ENCODE measurements at places on chromosomes 2 and 18.

DNA sequence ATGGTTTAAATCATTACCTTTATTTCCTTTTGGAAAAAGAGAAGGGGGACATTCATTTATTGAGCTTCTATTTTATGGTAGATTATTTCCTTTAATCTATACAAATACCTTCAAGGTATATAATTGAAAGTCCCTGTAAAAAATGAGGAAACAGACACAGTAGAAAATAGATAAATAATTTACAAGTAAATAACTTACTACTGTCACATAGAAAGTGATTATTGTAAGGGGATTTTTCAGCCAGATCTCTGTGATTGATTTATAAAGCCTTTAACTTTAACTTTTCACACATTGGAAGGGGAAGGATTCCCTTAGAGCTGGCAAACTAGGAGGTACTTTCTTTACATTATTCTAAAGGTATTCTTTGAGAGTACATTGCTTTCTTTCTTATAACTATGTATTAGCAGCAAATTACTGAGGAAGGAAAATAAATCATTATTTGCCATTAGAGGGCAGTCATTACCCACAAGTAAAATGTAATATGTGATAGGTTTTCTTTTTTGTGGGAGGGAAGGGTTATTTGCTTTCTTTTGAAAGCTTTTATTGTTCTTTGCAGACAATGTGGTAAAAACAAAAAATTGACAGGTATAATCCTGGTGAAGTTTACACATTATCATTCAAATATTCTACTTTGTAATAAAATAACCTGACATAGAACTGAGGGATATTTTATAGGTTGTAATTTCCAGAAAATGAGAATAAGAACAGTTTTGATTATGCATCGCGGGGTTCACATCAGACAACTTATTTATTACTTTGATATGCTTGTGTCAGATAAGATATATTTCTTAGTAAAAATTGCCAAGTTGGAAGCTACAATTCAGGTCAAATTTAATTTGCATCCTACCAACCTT, 24.8 kb upstream of the RPE start:
- no peak for DNase-seq

- DNase-seq = no peak
These were observed 4.0 kb downstream of the CLIP4 start for GRCh38 chr2:29119211-29119610.

DNA sequence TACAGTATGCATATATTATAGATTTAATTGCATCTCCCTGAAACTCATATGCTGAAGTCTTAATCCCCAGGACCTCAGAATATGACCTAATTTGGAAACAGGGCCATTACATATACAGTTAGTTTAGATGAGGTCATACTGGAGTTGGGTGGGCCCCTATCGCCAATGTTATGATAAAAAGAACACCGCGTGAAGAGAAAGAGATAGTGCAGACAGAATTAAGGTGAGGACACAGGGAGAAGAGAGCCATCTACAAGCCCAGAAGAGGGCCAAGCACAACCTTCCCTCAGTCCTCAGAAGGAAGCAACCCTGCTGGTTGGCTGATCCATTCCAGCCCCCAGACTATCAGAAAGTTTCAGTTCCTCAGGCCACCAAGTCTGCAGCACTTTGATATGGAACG, 311.9 kb upstream of the RAB6C start:
- no peak for DNase-seq

DNA sequence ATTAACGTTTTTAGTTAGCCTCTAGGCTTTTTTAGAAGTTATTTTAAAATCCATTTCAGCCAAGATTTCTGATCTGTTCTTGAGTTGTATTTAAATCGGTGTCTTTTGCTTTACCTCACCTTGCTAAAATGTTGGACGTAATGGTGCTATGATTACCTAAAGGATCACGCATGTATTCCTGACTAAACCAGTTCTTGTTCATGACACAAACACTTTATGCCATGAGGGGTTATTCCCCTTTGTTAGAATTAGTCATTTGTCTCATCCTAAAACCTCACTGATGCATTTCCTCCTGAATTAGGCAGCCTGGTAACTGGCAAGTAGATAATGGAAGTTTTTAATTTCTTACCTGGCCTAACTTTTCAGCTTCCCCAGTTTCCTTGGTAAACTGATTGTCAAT, 185.4 kb upstream of the TANK start:
- no peak for DNase-seq

DNA sequence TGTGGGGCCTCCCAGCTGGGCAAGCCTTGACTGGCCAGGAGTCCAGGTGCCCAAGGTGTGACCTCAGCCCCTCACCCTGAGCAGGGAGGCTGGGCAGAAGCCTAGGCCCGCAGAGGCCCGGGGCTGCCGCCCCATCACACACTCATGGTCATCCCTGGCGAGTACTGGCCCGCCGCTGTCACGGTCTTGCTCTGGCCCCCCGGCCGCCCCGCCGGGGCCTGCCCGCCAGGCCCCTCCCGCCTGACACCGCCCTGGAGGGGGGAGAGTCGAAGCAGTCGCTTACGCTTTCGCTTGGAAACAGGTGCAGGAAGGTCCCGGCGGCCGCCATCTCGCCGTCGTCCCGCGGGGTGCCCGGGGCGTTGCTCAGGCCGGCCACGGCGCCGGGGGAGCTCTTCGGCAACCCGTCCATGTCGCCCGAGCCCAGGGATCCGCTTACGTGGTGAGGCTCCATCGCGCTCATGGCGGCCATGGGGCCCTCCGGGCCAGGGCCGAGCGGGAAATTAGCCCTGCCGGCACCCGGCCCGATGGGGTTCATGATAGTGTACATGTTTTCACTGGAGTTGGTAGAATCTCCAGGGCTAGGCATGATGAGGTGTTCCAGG, 26.6 kb upstream of the ANKRD62 start:
- DNase-seq = peak; percentile 21

DNA sequence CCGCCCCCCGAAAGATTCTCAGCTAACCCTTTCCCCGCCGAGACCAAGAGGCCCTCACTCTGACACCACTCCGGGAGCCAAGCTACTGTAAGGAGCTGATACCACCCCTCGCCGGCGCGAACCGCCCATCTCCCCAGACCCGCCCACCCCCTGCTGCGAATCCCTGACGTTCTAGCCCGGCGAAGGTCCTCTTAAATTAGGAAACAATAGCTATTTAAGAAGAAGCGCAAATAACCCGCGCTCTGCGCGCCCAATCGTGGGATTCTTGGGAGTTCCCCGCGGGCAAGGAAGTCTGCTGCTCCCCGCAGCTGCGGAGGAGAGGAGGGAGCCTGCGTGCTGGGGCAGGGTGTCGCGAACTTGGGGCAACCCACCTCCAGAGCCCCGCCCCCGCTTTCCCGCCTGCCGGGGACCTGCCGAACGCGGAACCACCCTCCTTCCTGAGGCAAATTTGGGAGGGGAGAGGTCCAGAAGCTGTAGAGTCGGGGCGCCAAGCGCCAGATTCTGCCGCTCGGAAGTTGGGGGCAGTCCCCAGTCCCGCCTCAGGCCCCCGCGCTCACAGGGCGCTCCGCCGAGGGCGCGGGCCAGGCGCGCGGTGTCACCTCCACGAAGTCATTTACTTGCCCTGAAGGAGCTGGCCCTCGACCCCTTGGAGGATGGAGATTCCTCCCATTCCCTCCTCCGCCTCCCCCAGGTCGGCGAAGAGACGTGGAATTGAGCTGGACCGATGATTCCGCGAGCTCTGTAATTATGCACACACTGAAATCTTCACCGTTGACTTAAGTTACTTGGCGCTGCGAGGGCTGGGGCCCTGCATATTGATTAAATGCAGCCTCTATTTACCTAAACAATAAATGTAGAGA, 8.4 kb upstream of the SP9 start:
- DNase-seq = peak; percentile 64

GRCh38 chr2:111119822-111120252, 877 bp upstream of the BCL2L11 start:
- no peak for DNase-seq

- peak; percentile 76 for DNase-seq
These were observed 54.9 kb upstream of the CAPN13 start for GRCh38 chr2:30862054-30862651.

GRCh38 chr2:135257383-135258090, 205.4 kb downstream of the RAB3GAP1 start:
- DNase-seq = no peak

- DNase-seq = no peak
These were observed 111.1 kb downstream of the MTX2 start for GRCh38 chr2:176380341-176380740.

- DNase-seq = no peak
These were observed 329.3 kb downstream of the GPD2 start for GRCh38 chr2:156765450-156765849.

- DNase-seq = no peak
These were observed 110.6 kb downstream of the CRIM1 start for GRCh38 chr2:36466135-36466534.

- DNase-seq = no peak
These were observed 21.7 kb upstream of the UGP2 start for GRCh38 chr2:63819765-63820717.

DNA sequence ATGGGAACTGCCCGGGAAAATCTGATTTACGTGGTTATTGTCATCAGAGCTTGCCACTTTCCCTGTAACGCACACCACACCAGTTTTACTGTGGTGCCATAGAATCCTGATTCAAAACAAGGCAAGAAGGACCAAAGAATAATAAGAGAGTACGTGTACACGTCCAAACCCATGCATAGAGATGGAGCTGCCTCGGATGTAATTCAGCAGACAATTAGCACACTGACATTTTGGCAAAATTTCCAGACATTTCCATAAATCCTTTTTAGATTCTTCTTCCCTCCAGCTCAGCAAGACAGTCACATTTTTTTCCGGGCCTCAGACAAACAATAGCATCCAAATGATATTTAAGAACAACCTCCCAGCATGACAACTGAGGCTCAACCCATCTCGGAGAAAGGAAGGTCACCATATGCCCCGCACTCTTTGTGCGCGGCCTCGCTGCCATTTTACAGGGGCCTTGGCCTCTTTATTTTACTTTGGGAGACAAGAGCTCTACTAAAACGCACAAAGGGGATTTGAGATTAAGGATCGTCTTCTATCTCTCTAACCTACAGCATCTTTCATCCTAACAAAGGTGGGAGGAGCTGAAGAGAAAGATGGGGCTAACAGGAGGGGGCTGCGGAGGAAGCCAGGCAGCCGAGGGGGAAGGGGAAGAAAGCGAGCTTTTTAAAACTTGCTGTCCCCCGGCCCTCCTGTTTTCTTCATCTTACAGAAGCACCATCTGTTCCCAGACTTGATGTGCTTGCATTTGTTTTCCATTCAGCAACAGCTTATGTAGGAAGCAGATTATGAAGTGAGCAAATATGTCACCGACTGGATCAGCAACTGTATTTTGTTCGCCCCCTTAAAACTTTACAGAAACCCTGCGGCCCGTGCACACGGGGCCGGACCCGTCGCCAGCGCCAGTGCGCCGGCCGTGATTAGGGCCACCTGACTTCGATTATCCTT, 61.0 kb downstream of the CDCA7 start:
- no peak for DNase-seq
